ENCODE measurements at places on chromosomes 5 and 9.

DNA sequence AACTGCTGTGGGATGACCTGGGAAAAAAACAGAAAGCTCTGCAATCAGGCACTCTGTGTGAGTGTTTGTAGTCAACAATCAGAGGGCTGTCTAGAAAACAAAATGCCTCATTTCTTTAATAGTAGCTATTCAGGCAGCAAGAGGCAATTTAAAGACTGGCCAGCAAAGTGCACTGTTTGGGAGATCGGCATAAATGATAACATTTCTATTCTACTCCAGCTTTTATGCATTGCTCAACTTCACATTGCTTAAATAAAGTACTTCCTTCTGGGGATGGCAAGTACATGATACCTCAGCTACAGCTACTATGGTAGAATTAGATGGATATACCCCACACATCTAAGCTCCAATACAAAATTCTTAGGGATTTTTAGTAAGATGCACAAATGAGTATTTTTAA, 193.1 kb downstream of the DCP2 start:
- no peak for DNase-seq

- no peak for DNase-seq
Observed at GRCh38 chr5:9343146-9343850, 202.6 kb downstream of the SEMA5A start.

DNA sequence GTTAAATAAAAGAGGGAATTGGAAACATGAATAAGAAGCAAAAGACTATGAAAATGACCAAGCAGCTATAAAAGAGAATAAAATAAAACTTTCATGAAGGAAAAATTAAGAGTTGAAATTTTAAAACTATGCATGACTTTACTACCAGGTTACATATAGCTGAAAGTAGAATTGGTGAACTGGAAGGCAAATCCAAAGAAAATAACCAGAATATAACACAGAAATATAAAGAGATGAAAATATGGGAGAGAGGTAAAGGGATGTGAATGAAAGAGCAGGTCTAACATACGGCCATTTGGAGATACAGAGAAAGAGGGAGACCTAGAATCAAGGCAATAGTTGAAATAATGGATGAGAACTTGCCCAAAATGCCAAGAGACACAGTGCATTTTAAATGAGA, 42.9 kb upstream of the TDRD7 start:
- no peak for DNase-seq

GRCh38 chr9:36164372-36164771, 4.8 kb upstream of the CCIN start:
- no peak for DNase-seq

GRCh38 chr5:98999631-99000030, 70.8 kb upstream of the CHD1 start:
- DNase-seq = no peak

- peak; percentile 70 for DNase-seq
Observed at GRCh38 chr9:114611516-114612271, 603 bp downstream of the TMEM268 start.

- no peak for DNase-seq
Observed at GRCh38 chr5:76365561-76365960, 37.5 kb upstream of the IQGAP2 start.

DNA sequence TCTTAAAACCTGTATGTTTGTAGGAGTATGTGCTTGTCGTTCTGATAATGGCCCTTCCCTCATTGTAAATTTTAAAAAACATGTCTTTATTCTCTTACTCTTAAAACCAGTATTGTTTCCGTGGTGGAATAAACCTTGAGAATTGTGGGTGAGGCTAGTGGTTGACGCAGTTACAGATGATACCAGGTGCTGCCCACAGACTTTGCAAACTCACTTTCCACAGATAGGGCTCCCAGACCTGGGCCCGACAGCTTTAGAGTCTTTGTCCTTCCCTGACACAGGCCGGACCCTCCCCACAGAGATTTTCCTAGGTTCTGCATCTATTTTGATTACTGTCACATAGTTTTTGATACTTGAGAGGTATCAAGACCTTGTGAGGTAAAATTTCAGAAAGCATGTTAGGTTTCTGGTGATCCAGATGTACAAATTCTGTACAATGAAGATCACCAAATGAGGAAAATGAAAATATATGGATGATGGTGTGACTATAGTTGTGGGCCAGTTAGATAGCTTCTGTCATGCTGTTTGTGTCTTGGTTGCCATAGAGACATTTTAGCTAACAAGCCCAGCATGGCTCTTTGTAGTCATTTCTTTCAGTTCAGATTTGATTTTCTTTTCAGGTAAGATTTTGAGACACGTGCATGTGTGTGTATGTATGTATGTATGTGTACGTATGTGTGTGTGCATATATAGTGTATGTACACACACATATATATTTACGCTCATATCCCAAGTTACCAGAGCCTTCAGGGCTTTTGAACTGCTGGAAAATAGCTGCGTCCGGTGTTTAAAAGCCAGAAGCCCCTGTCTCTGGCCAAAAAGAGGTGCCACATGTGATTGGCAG, 33.8 kb downstream of the DMRT1 start:
- no peak for DNase-seq

DNA sequence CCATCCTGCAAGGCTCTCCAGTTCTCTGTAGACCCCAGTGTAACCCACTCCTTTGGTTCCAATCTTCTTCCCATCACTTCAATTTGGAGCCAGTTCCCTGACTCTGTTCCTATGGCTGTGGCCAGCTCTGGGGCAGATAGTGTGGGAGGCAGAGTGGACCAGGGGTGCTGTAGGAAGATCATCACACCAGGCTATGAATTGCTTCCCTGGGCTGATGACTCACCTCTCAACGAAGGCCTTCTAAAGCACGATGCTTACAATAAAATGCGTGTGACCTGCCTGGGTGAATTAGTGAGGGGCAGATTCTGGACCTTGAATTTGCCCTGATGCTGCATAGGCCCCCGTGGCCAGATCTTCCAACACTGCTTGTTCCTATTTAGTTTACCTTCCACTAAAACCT, 289.7 kb downstream of the FBXL7 start:
- DNase-seq = no peak
